Astrocyte (in vitro differentiated cells and primary cell): ENCODE measurements at places on chromosomes 16 and 17. TPM values are rescaled to one million over a fixed set of nuclear protein-coding genes. Genes with fewer than 3 reads are reported as not detected.

Gene FOXN1
- not detected in 2 replicates for total RNA-seq

Gene IGFBP4
- total RNA-seq = 134 and 142 TPM in 2 replicates

Gene DNAI2
- total RNA-seq = not detected in 2 replicates

DNA sequence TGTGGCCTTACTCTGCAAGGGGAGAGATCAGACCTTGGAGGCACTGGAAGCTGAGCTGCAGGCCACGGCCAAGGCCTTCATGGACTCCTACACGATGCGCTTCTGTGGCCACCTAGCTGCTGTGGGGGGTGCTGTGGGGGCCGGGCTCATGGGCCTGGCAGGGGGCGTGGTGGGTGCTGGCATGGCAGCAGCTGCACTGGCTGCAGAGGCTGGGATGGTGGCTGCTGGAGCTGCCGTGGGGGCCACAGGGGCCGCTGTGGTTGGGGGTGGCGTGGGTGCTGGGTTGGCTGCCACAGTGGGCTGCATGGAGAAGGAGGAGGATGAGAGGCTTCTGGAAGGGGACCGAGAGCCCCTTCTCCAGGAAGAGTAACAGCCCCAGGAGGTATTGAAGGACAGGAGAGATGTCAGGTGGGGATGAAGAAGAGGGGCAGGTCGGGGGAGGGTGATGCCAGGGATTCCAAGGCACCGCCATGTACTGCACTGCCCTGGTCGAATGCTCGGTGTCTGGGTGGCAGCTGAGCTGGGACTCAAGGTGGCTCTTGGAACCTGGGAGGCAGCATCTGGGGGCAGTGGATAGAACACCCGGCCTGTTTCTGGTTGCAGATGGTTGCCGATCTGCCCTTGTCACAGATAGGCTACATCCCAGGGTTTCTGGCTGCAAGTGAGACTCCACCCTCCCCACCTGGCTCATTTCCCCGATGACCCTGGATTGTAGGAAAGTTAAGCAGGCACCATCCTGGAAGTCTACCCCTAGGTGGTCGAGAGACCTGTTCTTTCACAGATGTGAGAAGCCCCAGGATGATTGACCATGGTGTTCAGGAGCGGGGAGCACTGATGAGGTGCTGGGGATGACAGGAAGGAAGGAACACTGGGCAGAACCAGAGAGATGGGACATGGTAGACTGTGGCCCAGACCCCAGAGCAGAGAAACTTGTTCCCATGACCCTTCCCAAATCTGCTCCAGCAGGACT is 5.1 kb downstream of the RNF112 start:
- no peaks in the 10 kb centered on the region for H3K27me3 ChIP-seq
- no peak for DNase-seq
- no peak overlapping the region for H3K27ac ChIP-seq
- H3K4me1 ChIP-seq = peaks cover 13% of the 10 kb centered on the region

Gene EXOC3L1
- 0.45 and 0.62 TPM in 2 replicates for total RNA-seq

DNA sequence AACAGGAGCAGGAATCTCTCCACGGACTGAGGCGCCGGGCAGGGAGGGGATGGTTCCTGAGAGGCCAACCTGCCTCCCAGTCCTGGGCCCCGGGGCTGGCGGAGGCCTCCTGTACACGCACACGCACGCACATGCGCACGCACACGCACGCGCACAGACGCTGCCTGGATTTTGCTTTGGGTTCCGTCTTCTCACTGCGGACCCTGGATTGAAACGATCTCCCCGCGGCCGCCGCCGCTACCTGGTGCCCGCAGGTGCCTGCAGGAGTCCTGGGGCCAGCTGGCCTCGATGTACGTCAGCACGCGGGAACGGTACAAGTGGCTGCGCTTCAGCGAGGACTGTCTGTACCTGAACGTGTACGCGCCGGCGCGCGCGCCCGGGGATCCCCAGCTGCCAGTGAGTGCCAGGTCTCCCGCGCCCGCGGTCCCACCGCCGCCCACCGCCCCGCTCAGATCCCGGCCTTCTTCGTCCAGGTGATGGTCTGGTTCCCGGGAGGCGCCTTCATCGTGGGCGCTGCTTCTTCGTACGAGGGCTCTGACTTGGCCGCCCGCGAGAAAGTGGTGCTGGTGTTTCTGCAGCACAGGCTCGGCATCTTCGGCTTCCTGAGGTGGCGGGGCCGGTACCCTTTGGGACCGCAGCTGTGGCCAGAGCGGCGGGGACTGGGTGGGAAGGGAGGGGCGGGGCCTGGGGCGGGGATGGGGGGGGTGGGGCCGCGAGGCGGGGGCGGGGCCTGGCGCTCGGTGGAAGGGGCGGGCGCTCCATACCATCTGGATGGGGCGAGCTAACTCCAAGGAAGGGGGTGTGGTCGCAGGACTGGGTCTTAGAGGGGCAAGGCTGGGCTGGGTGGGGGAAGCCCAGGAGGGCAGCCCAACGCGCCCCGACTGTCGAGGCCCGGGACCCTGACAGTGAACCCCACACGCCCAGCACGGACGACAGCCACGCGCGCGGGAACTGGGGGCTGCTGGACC is 12.3 kb downstream of the CES4A start:
- H3K27ac ChIP-seq = no peak overlapping the region
- no peak for DNase-seq
- peaks cover 15% of the 10 kb centered on the region for H3K4me1 ChIP-seq

DNA sequence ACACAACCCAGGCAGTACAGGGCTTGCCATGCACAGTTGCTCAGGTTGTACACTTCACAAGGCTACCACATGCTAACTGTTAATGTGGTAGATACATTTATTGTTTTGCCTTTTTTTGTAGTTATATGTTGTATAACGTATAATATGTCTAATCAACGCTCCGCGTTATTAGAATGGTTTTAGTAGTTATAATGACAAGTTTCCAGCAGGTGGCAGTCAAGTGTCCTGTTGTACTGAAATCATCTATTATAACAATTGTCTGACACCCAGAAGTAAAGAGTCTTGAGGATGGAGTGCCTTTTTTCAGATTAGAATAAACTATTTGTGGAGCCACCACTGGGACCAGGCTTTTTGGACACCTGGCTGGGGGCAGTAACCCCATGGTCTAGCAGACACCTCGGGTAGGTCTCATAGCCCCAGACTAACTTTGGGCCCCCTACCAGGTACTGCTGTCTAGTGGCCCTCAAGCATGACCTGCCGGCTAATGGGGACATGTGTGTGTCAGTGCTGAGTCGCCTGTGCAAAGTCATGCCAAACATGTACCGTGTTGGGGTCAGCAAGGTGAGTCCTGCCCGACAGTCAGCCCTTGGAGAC is 32.8 kb downstream of the MYO15A start:
- peak; percentile 26 for DNase-seq
- H3K4me3 ChIP-seq = no peak overlapping the region
- no peaks in the 10 kb centered on the region for H3K36me3 ChIP-seq
- H3K27me3 ChIP-seq = no peaks in the 10 kb centered on the region

DNA sequence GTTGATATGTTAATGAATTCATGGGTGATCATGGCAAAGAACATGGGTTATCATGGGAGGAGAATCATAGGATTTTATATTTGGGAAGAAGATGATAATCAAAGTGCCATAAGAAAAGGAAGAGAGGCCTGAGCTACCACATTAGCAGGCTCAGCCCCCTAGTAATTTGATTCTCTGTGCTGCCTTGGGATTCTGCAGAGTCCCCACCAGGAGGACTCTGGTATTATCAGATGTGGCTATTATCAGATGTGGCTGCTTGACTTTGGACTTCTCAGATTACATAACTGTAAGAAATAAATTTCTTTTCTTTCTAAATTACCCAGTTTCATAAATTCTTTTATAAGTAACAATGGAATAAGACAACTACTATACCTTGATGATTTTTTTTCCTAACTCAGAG is 137.6 kb downstream of the ITFG1 start:
- H3K4me3 ChIP-seq = no peak overlapping the region
- DNase-seq = no peak
- H3K36me3 ChIP-seq = no peaks in the 10 kb centered on the region
- H3K4me1 ChIP-seq = no peaks in the 10 kb centered on the region
- H3K27ac ChIP-seq = no peak overlapping the region

- peaks cover 2% of the 10 kb centered on the region for H3K4me1 ChIP-seq
- no peak overlapping the region for H3K27ac ChIP-seq
- H3K36me3 ChIP-seq = no peaks in the 10 kb centered on the region
- H3K4me3 ChIP-seq = no peak overlapping the region
- DNase-seq = no peak
- H3K27me3 ChIP-seq = peaks cover 21% of the 10 kb centered on the region
Observed at GRCh38 chr17:47701608-47702007, 7.6 kb downstream of the TBKBP1 start.

Gene GNG13
- total RNA-seq = not detected in 2 replicates

DNA sequence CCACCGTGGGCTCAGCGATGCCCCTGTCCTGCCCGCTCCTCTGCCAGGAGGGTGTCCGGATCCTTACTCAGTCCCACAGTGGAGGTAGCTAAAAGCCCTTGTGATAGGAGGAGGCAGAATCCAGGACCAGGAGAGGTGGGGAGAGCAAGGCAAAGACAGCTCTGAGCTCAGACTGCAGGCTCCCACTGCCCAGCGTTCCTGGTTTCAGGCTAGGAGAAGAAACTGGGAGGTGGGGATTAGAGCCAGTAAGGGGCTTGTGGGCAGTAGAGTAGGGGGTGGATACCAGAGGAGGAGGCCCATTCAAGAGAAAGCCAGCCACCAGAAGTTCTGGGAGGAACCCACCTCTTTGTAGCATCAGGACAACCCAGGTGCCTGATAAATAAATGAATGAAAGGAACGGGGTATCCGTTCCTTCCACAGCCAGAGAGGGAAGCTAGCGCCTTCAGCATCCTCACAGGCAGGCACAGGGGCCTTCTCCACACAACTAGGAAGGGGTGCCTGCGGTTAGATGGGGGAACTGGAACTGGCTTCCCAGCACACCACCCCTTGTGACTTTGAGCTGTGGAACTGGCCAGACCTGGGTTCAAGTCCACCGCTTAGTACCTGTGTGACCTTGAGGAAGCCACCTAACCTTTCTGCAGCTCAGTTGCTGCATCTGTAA is 2.3 kb downstream of the IL21R start:
- DNase-seq = no peak
- no peak overlapping the region for H3K27ac ChIP-seq
- H3K4me3 ChIP-seq = no peak overlapping the region

DNA sequence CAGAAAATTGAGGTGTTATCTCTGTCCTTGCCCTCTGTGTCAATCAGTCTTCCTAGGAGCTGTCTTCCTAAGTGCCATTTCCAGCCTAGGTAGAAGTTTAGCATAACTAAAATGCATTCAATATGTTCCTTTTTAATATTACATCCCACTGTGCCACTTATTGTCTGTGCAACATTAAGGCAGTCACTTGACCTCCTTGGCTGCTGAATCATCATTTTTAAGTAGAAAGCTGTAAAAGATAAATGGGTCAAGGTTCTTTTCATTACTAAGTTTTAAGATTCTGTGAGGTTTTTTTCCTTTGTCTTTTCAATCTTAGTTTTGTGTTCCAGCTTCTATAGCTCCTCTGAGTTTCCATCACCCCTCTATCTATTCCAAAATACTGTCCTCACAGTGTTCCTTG is 371.9 kb upstream of the SOX9 start:
- no peaks in the 10 kb centered on the region for H3K36me3 ChIP-seq
- H3K4me3 ChIP-seq = no peak overlapping the region
- no peaks in the 10 kb centered on the region for H3K4me1 ChIP-seq
- no peaks in the 10 kb centered on the region for H3K27me3 ChIP-seq
- no peak for DNase-seq
- H3K27ac ChIP-seq = no peak overlapping the region
